Subcutaneous adipose tissue (tissue), 4 donors: ENCODE measurements at places on chromosomes 2 and 18. TPM values are rescaled to one million over a fixed set of nuclear protein-coding genes. Genes with fewer than 3 reads are reported as not detected.

Gene GMCL1
- 21.5 TPM for total RNA-seq

Gene HRH4
- 0.44 TPM for total RNA-seq

Gene LIPG
- 1.1 TPM for total RNA-seq

Gene C1QL2
- total RNA-seq = not detected

Gene ACMSD
- not detected for total RNA-seq

Gene OSR1
- total RNA-seq = 16.3 TPM

Gene SULT1C4
- total RNA-seq = 4.0 TPM

Gene STPG4
- not detected for total RNA-seq

Gene TUBA4B
- total RNA-seq = not detected

Gene LOXL3
- total RNA-seq = 22.4 TPM

Gene ALPI
- not detected for total RNA-seq

Gene TIA1
- total RNA-seq = 89.5 TPM

Gene SLC11A1
- 103 TPM for total RNA-seq

Gene ATP6V1C2
- 0.22 TPM for total RNA-seq

Gene OXER1
- total RNA-seq = 1.1 TPM

Gene LIMS4
- 1.5 TPM for total RNA-seq

Gene TRIM43
- total RNA-seq = not detected

Gene DOK6
- total RNA-seq = 0.38 TPM

Gene GPR75
- total RNA-seq = 2.4 TPM

Gene APCDD1
- 47.6 TPM for total RNA-seq

Gene KATNAL2
- 17.2 TPM for total RNA-seq

Gene GALNT3
- 0.33 TPM for total RNA-seq

Gene ABCA12
- total RNA-seq = not detected
